ENCODE measurements at places on chromosomes 2 and 18.

DNA sequence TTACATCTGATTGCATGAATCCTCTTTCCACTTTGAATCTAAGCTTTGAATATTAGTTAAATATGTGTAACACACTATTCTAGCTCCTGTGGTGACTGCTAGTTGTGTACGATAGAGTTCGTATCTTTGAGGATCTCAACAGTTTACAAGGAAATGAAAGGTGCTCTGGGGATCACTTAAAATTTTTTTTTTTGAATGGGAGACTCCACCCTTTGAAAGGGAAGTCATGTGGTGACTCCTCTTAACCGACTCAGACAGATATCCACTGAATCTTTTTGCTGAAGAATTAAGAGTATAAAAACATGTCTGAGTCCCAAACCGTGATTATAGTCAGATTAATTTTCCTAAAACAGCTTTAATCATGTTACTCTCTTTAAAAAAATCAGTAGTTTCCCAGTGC lies 4.0 kb downstream of the CLIP4 start:
- DNase-seq: no peak

GRCh38 chr18:3842844-3843243 lies 392.9 kb downstream of the TGIF1 start:
- DNase-seq: no peak

GRCh38 chr2:8714283-8714682 lies 32.4 kb downstream of the ID2 start:
- no peak for DNase-seq

DNA sequence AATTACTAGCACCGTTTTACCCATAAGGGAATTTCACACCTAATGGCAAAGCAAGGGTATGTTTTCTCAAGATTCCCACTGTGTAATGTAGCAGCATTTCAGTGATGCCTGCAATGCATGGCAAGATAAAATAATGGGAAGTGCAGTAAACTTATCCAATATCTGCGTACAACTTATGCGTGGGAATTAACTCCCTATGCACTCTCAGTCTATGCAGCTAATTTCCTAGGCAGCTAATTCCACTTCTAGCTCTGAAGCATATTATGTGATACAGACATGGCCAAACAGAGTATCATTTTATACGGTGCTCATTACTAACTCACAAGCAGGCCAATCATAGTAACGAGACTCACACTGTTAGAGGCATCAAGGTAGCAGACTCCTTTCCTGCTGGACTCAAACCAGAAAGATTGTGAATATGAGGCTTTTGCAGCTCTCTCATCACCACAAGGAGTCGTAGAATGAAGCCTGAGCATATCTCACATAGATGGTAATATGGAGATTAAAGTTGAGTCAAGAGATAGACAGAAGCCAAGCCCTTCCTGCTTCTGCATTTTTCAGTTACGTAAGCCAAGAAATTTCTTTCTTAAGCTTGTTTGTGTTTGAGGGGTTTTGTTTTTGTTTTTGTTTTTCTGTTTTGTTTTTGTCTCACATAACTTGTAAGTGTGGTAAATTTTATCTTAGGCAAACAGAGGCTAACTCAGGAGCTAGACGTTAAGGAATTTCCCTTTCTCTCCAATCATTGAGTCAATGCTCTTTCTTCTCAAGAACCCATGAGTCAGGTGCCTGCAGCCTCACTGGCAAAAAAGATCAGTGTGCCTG lies 34.8 kb upstream of the ITGAV start:
- DNase-seq: no peak
